ENCODE measurements at places on chromosomes 12 and 14. TPM values are rescaled to one million over a fixed set of nuclear protein-coding genes. Genes with fewer than 3 reads are reported as not detected.

Gene BMP4
- 33.1 TPM for total RNA-seq

Gene HSPB8
- 129 TPM for total RNA-seq

Gene TBX3
- 20.0 TPM for total RNA-seq

Gene CATSPERB
- total RNA-seq = 4.3 TPM

Gene PTPN21
- total RNA-seq = 18.1 TPM

Gene TPPP2
- total RNA-seq = not detected

Gene NPFF
- 2.8 TPM for total RNA-seq

Gene TOMM20L
- not detected for total RNA-seq

GRCh38 chr14:69685218-69685616, 73.8 kb downstream of the SUSD6 start:
- no peak for DNase-seq
- no peak overlapping the region for H3K4me3 ChIP-seq
- no peak overlapping the region for H3K27ac ChIP-seq
- H3K4me1 ChIP-seq = peaks cover 4% of the 10 kb centered on the region
- H3K27me3 ChIP-seq = no peaks in the 10 kb centered on the region

DNA sequence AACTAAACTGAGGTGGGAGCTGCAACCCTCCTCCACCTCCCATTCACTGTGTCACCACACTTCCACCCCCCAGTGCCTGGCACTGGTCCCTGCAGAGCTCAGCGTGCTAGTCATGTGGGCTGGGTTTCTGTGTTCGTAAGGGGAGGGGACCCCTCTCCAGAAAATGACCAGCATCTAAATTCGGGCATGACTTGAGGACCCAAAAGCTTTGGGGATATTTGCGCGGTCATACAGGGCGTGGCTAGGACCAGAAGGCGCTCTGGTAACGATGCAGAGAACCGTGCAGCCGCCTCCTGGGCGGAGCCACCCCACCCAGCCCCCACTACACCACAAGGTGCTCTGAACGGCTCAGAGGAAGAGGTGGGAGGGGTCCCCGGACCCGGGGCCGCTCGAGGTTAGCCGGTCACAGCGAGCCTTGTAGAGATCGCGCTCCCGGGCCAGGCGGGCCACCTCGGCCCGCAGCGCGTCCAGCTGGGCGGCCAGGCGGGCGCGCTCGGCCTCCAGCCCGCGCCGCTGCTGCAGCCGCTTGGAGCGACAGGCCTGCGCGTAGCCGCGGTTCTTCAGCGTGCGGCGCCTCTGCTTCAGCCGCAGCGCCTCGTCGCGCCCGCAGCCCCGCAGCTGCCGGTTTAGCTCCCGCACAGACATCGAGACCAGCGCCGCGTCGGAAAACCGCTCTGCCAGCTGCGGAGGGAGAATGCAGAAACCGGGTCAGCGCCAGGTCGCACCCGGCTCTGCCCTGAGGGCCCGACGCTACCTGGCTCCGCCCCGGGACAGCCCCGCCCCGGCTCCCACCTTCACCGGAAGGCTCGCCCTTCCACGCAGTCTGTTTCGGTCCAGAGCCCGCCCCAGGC, 9.8 kb downstream of the CPNE6 start:
- no peaks in the 10 kb centered on the region for H3K27me3 ChIP-seq
- peak overlapping the region; percentile 74 for H3K4me3 ChIP-seq
- peak; percentile 74 for DNase-seq
- H3K4me1 ChIP-seq = peaks cover 4% of the 10 kb centered on the region
- H3K36me3 ChIP-seq = no peaks in the 10 kb centered on the region

DNA sequence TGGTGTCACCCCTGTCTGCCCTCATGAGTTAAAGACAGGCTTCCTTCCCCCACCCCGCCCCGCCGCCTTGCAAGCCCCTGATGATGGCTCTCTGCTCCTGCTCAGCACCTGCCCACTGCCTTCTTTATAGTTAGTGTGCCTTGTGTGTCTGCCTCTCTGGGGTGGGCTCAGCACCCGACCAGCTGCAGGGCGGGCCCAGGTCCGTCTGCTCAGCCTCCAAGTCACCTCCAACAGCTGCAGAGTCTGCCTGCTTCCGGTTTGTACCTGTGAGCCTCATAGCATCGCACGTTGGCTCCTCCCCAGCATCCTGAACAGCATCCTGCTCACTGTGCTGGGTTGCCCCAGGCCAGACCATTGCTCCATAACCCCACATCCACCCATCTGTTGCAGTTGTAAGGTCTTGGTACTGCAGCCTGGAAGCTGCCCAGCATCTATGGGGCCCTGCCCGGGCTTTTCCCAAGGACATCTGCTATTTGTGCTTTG, 3.5 kb downstream of the TGFB3 start:
- H3K27me3 ChIP-seq = no peaks in the 10 kb centered on the region
- peaks cover 41% of the 10 kb centered on the region for H3K4me1 ChIP-seq
- peak overlapping the region; percentile 81 for H3K4me3 ChIP-seq
- H3K27ac ChIP-seq = no peak overlapping the region

- DNase-seq = no peak
- H3K4me1 ChIP-seq = peaks cover 30% of the 10 kb centered on the region
- H3K36me3 ChIP-seq = peaks cover 11% of the 10 kb centered on the region
- H3K27ac ChIP-seq = peak overlapping the region; percentile 10
- H3K4me3 ChIP-seq = no peak overlapping the region
Observed at GRCh38 chr12:27534060-27534764, 10.2 kb downstream of the PPFIBP1 start.

DNA sequence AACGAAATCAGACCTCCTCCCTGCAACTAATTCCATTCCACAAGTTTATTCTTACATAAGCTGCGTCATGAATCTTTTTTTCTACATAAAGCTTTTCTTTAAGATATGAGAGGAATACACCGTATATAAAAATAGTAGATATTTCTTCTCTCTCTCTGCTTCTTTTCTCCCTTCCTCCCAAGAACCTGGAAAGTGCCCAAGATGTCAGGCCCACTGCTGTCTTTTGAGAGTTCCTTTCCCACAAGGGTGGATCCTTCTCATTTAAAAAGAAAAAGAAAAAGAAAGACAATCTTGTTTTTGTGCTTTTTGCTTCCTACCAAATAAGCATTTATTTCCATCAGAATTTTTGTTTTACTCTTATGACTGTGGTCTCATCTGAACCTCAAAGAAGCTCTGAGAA, 11.0 kb downstream of the TESPA1 start:
- no peaks in the 10 kb centered on the region for H3K4me1 ChIP-seq
- no peak overlapping the region for H3K4me3 ChIP-seq
- DNase-seq = no peak
- H3K27ac ChIP-seq = no peak overlapping the region

GRCh38 chr12:57834086-57834876, 12.2 kb downstream of the CTDSP2 start:
- peak overlapping the region; percentile 18 for H3K4me3 ChIP-seq
- H3K36me3 ChIP-seq = peaks cover 2% of the 10 kb centered on the region
- peak overlapping the region; percentile 73 for H3K27ac ChIP-seq
- H3K4me1 ChIP-seq = peaks cover 97% of the 10 kb centered on the region

GRCh38 chr12:110508071-110508586, 6.0 kb downstream of the RAD9B start:
- no peak overlapping the region for H3K4me3 ChIP-seq
- no peak overlapping the region for H3K27ac ChIP-seq
- no peak for DNase-seq
- no peaks in the 10 kb centered on the region for H3K27me3 ChIP-seq
- no peaks in the 10 kb centered on the region for H3K4me1 ChIP-seq

DNA sequence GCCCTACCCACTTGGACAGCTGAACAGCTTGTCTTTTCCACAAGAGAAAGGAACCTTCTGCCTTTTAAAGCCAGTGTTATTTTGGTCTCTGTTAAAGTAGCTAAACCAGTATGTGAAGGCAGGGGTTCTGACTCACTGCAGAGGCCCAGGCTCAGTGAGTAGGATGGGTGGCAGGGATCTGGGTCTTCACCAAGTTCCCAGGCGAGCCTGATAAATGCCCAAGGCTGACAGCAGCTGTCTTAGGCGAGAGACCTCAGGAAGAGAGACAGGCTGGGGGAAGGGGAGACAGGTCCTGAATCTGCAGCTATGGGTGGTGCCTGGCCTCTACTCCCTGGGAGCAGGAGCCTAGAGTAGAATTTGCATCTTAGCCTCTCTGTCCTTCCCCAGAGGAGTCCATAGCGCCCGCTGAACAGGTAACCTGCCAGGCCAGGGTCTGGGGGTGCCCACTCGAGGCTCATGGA, 18.1 kb upstream of the KIF26A start:
- no peaks in the 10 kb centered on the region for H3K36me3 ChIP-seq
- no peaks in the 10 kb centered on the region for H3K4me1 ChIP-seq
- no peak overlapping the region for H3K4me3 ChIP-seq
- no peaks in the 10 kb centered on the region for H3K27me3 ChIP-seq
- no peak overlapping the region for H3K27ac ChIP-seq

- no peaks in the 10 kb centered on the region for H3K36me3 ChIP-seq
- no peaks in the 10 kb centered on the region for H3K4me1 ChIP-seq
- no peak for DNase-seq
- no peaks in the 10 kb centered on the region for H3K27me3 ChIP-seq
- H3K4me3 ChIP-seq = no peak overlapping the region
Observed at GRCh38 chr12:15861404-15861803, 20.8 kb upstream of the STRAP start.

DNA sequence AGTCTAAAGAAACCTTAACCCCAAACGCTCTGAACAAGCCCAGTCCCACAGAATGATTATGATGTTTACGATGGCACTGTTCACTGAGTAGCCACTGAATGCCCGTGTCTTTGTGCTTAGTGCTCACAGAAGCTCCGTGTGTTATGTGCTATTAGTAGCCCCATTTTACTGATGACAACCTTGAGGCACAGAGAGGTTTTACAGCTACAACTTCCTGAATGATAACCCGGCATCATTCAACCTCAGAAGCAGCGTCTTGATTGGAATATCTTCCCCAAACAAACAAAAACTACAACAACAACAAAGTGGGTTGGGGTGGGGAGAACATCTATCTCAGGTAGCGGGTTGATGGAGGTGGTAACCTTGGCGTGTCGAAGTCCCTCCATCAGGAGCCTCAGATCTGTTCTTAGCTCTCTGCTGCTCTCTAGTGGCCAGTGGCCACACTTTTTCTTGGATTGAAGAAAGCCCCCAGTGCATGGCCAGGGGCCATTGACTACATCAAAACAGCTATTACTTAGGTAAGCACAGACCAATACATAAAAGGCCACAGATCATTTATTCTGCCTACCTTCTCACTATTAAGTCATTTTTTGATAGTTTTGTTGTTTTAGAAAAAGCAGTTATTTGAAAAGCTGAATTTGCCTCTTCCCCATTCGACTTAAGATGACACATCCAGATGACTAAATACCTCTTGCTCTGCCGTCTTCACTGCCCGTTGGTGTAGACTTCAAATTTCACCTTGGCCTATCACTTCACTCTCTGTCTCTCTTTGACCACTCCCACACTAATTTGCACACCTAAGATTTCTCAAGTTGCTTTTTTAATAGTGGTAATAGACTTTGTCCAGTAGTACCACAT, 376.9 kb downstream of the GALC start:
- no peaks in the 10 kb centered on the region for H3K27me3 ChIP-seq
- no peaks in the 10 kb centered on the region for H3K4me1 ChIP-seq
- no peaks in the 10 kb centered on the region for H3K36me3 ChIP-seq

GRCh38 chr12:3777206-3777809, 24.4 kb upstream of the CRACR2A start:
- no peak overlapping the region for H3K4me3 ChIP-seq
- no peak overlapping the region for H3K27ac ChIP-seq
- H3K36me3 ChIP-seq = no peaks in the 10 kb centered on the region

DNA sequence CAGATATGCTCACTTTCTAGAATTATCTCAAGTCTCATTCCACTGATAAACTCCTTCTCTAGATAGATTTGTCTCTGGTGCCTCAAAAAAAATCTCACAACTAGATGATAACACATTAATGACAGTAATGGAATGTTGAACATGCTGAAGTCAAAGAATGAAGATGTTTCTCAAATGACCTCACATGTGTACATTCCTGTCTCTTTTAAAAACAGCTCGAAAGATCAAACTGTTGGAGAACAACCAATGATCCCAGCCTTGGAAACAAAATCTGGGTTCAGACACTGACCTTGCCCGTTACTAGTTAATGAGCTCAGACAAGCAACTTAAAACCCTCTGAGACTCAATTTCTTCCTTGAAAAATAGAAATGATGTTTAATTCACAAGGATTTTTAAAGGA, 44.7 kb upstream of the KCNJ8 start:
- H3K4me3 ChIP-seq = no peak overlapping the region
- H3K4me1 ChIP-seq = peaks cover 3% of the 10 kb centered on the region
- DNase-seq = no peak
- no peaks in the 10 kb centered on the region for H3K27me3 ChIP-seq

GRCh38 chr14:37695866-37696265, 100.4 kb downstream of the TTC6 start:
- no peaks in the 10 kb centered on the region for H3K36me3 ChIP-seq
- no peak overlapping the region for H3K4me3 ChIP-seq
- no peak overlapping the region for H3K27ac ChIP-seq
- H3K27me3 ChIP-seq = no peaks in the 10 kb centered on the region

GRCh38 chr14:50477760-50478159, 54.6 kb downstream of the MAP4K5 start:
- H3K4me1 ChIP-seq = no peaks in the 10 kb centered on the region
- no peaks in the 10 kb centered on the region for H3K27me3 ChIP-seq
- peaks cover 34% of the 10 kb centered on the region for H3K36me3 ChIP-seq
- H3K4me3 ChIP-seq = no peak overlapping the region

GRCh38 chr12:91914701-91915100, 230.9 kb downstream of the BTG1 start:
- H3K27me3 ChIP-seq = no peaks in the 10 kb centered on the region
- DNase-seq = no peak
- H3K4me3 ChIP-seq = no peak overlapping the region

- no peaks in the 10 kb centered on the region for H3K4me1 ChIP-seq
- H3K27me3 ChIP-seq = no peaks in the 10 kb centered on the region
- H3K4me3 ChIP-seq = no peak overlapping the region
- no peak overlapping the region for H3K27ac ChIP-seq
- no peak for DNase-seq
Observed at GRCh38 chr12:31362115-31362758, 36.3 kb upstream of the SINHCAF start.

DNA sequence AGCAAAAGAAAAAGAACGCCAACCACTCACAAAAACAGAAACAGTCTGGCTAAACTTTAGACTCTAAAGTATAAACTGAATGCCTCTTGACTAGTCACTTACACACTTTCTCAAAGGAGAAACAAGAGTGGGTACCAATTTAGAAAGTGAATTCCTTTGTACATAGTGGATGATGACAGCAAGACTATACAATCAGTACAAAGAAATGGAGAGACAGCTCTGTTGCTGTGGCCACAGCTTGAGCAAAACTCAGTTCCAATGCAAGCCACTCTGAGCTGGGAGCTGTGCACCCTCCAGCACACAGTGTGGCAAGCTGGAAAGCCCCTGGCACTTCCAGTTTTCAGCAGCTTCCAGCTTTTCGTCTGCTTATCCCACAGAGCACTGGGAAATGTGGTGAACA, 21.7 kb downstream of the NT5DC3 start:
- H3K27me3 ChIP-seq = no peaks in the 10 kb centered on the region
- H3K36me3 ChIP-seq = no peaks in the 10 kb centered on the region
- H3K4me1 ChIP-seq = peaks cover 3% of the 10 kb centered on the region
- DNase-seq = no peak

DNA sequence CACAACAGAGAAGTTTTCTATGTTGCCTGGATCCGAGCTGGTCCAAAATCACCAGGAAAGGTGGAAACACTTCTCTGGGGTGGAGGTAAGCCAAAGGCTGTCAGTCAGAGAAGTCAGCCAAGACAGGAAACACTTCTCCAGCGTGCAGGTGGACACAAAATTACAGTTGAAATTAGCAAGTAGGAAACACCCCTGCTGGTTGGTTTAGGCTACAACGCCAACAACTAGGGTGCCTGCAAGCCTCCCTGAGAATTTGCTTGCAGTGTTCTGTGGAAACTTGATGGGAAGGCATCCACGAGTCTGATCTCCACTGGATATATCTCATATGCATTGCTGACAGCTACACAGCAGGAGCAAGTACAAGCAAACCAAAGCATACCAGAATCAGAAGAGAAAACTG, 600.5 kb downstream of the RERGL start:
- H3K27ac ChIP-seq = no peak overlapping the region
- H3K36me3 ChIP-seq = no peaks in the 10 kb centered on the region
- DNase-seq = no peak
- no peaks in the 10 kb centered on the region for H3K4me1 ChIP-seq

Data from ascending aorta (tissue), 2 donors.